GM13977 (cell line): ENCODE measurements at places on chromosomes 7 and 10.

DNA sequence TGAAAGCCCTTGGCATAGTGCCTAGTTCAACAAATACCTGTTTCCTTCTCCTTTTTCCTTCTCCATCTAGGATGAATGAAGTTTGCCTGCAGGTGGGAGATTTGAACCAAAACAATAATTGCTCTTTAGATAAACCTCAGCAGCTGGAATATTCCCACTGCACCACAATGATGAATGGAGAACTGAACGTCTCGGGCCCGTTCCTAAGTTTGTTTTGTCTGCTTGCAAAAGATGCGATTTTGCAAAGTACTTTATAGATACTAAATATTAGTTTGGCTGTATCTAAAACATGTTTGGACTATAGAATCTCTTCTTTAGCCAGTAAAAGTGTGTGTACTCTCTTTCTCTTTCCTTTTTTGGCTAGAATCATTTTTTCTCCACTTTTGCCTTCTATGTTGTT is 75.8 kb upstream of the BMPER start:
- no peak for DNase-seq

DNA sequence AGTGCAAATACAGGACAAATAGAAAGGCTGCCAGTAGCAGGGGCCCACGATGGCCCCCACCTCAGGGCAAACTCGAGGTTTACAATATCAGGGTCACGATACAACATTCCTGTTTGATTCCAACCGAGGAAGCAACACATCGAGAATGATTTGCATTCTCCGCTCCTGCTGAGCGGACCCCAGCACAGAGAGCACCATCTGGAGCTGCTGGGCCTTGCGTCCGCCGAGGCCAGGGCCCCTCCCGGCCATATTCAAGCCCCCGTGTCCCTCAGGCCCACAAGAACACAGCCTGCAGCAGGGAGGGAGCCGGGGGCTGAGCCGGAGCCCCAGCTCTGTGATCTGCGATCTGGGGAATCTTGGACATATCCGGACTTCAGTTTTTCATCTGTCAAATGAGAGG is 84.3 kb downstream of the PRKAG2 start:
- DNase-seq: no peak

DNA sequence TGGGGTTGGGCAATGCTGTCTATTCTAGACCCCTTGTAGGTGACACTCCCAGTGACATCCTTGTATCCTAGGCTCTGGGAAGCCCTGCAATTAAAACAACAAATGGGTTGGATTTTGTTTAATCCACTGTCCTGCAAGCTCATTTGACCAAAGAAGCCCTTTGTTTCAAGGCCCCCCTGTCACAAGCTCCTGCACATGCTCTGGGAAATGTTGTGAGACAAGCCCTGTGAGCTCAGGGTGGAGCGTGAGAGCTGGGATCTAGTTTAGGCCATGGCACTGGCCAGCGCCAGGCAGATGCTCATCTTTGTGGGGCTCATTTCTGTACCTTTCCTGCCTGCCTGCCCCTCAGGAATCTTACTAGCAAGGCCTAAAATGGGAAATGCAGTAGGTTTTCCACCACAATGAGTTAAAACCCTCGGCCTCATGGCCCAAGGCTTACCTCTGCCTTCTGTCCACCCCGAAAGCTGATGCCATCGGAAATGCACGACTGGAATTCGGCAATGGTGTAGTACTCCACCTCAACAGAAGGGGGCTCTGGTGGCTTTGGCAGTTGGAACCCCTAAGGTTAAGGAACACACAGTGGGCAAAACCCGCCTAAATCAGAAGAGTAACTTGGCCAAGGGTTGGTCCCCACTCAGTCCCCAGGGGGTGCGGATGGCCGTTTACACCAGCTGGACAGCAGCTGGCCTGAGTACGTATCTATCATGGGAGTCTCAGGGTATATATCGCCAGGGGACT is 112.0 kb downstream of the NEURL1 start:
- DNase-seq: peak; percentile 79

- no peak for DNase-seq
These were observed 2.7 kb downstream of the ZNF503 start for GRCh38 chr10:75398692-75399460.
